ENCODE measurements at places on chromosomes 2 and 18. TPM values are rescaled to one million over a fixed set of nuclear protein-coding genes. Genes with fewer than 3 reads are reported as not detected.

The TMEM150A gene
- 18.3 TPM for total RNA-seq

The SCG2 gene
- total RNA-seq = 0.90 TPM

The RPRM gene
- 0.93 TPM for total RNA-seq

The REEP1 gene
- total RNA-seq = 55.2 TPM

The SLC9A2 gene
- not detected for total RNA-seq

The PNKD gene
- 29.8 TPM for total RNA-seq

The CDH19 gene
- total RNA-seq = 1.6 TPM

The ADRA2B gene
- 7.1 TPM for total RNA-seq

The THSD7B gene
- total RNA-seq = 1.2 TPM

The FN1 gene
- 2,588 TPM for total RNA-seq

The GNAL gene
- 27.9 TPM for total RNA-seq

The POTEC gene
- total RNA-seq = not detected

The ADCYAP1 gene
- 0.60 TPM for total RNA-seq

Data from posterior vena cava (tissue), 2 donors.